Stimulated activated CD4-positive, alpha-beta T cell treated with anti-CD3 and anti-CD28 coated beads, Interleukin-1b, Interleukin-23, amount 100 ng/mL, for 48 hours (primary cell): ENCODE measurements at places on chromosomes 6 and 20.

- no peak for DNase-seq
Measured at GRCh38 chr6:116385921-116386320, 15.2 kb downstream of the DSE start.

DNA sequence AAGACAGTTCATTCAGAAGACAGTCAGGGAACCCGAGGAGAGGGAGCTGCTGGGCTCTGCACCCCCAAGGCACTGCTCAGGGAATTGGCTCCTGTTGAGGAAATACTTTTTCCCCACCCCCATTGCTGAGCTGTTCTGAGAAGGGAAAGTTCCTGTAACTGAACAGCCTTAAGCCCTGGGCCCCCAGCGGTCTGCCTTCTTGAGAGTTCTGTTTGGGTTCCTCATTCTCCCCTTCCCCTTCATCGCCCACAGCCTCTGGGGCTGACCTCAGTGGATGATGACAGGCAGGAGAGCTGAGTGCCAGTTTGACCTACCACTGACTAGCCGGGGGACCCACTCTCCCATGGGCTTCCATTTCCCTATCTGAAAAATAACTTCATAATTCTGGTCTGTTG lies 10.7 kb downstream of the HCK start:
- DNase-seq = no peak

- peak; percentile 79 for DNase-seq
Measured at GRCh38 chr6:32868257-32868788, 14.3 kb downstream of the PSMB9 start.

DNA sequence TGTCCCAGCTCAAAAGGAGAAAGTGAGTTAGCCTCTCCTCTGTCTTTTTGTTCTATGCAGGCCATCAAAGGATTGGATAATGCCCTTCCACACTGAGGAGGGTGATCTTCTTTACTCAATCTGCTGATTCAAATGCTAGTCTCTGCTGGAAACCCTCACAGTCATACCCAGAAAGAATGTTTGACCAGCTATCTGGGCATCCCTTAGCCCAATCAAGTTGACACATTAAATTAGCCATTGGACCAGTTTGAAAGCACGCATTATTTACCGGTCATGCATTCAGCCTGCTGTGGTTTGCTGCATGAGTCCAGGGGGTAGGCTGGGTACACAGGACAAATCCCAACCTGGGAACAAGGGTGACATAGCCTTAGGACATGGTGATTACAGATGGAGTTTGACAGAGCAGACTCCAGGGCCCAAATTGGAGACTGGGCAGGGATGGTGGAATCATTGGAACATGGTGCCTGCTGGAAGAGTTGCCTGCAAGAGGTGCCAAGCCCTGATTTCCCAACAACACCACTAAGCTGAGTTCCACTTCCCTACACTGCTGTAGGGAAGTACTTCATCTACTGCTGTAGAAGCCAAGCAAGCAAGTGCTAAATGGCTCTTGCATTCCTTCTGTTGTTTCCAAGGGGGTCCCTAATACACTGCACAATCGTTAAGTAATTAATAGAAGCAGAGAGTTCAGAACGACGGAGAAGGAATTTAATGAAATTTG lies 87.7 kb downstream of the RNF182 start:
- no peak for DNase-seq

GRCh38 chr20:15789079-15789478 lies 784.2 kb downstream of the KIF16B start:
- DNase-seq = no peak

DNA sequence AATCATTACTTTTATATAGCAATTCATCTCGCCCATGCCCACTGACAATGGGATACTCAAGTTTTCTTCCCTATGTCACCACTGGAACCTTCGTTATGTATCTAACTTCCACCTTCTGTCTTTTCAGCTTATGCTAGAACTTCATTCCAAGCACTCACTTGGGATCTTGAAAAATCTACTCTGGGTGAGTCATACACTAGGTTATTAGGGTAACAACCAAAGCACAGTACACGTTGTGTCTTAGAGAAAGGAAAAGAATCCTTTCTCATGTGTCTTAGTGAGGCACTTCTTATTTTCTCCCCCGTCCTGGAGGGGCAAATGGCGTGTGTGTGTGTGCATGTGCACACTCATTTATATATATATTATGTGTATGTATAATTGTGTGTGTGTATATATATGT lies 18.3 kb upstream of the FAM162B start:
- no peak for DNase-seq

DNA sequence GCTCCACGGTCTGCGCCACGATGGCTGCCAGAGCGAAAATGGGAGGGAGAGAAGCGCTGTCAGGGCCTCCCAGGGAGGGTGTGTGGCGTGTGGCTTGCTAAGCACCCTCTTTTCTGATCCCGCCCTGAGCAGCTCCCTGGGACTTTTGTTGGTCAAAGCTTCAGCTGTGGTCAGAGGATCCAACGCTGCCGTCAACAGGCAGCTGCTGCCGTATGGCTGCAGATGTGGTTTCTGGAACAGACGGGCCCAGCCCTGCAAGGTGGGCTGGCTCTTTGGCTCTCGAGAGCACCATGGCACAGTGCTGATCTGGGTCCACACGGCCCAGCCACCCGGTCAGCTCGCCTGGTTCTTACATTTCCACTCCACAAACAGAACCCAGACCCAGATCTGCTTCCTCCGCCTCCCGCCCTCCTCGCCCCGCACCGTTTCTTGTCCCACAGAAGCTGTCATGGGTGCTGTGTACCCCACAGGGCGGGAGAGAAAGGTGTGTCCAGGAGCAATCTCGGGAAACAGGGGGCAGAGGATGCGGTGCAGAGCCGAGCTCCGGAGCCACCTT lies 86.0 kb upstream of the BHLHE23 start:
- no peak for DNase-seq

DNA sequence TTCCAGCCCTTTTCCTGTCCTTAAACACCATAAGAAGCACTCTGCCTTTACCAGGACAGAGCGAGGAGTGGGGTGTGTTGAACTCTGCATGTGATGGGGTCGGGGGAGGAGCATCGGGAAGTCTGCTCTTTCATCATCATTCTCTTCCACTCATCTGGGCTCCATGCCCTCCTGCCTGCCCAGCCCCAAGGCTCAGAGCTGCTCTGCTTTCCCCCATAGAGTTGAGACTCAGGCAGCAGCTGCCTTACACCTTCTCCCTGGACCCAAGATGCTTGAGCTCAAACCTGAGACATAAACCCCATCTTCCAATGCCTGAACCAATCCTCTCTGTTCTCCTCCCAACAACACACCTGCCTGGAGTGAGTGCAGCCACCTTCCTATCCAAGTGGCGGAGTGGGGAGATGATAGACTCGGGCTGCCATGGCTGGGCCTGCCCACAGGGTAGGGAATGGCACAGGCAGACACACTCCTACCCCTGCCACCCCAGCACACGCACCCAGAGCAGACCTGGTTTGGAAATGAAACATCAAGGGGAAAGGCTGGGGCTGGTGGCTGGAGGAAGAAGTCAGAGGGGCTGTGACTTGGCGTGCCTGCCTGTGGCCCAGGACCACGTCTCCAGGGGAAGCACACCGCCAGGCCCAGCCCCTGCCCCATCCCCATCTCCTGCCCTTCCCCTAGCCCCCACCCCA lies 28.4 kb downstream of the TFEB start:
- no peak for DNase-seq

DNA sequence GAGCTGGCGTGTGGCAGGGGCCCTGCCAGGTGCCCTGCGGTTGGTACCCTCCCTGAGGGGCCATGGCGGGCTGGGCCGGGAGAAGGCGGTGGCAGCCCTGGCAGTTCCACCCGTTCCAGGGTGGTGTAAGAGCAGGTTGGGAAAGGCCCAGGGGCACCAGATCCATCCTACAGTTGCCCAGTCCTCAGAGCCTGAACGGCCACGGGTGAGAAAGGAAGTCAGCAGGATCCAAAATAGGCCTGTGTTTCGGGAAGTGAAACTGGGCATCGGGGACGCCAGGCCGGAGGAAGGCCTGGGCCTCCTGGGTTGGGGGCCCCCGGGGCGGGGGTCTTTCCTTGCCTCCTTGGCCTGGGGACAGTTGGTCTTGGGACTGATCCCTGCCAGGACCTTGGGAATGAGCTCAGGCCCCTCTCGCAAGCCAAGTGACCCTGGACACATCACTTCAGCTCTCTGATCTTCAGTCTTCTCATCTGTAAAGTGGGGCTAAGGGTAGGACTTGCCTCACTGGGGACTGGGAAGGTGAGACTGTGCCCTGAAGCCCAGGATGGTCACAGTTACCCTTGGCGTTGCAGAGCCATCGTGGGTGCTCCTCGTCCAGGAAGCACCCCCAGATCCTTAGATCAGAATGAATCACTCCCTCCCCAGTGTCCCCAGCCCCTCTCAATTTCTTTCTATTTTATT lies 18.1 kb upstream of the NOL4L start:
- DNase-seq = no peak

GRCh38 chr6:6861351-6861894 lies 246.3 kb upstream of the RREB1 start:
- no peak for DNase-seq

DNA sequence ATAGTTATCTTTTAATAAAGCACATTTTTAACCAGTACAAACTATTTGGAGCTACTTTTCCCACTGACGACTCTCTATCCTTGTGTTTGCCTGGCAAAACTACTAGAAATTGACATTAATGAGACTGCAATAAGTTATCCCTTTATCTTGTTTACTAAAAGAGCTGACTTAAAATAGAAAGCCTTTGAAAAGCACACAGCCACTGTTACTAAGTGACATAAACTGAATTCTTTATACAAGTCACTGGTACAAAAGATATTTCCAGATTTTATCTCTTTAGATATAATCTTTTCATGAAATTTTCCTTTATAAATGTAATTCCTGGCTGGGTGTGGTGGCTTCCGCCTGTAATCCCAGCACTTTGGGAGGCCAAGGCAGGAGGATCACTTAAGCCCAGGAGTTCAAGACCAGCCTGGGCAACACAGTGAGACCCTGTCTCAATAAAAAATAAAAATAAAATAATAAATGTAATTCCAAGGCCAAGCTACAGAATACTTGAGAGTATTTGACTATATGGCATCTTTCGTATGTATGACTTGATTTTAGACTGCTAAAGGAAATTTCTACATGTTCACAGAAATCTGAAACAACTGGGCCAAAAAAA lies 9.5 kb downstream of the MBOAT1 start:
- no peak for DNase-seq

DNA sequence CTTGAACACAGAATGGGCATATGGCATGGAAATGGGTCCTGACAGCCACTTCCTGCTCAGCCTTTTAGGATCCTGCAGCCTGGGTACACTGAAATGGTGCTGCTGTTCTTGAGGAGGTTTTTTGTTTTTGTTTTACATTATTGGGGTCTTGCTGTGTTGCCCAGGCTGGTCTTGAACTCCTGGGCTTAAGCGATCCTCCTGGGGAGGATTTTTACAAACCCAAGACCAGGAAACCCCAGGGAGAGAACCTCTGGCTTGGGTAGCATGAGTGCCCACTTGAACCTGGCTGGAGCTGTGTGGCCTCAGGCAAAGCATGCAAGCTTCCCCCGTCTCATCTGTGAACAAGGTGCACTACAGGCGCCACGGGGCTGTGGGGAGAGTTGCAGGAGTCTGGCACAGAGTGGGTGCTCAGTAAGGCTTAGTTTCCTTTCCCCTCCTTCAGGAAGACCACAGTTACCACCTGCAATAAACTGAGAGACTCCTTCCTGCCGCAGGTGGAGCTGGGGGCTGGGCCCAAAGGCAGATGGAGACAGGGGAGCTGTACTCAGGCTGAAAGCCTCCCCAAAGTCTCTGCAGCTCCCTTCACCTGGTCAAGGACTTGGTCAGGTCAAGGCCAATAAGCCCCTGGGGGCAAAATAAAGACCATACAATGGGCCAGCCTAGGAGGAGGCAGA lies 1.8 kb downstream of the SLA2 start:
- DNase-seq = peak; percentile 62
